ENCODE measurements at places on chromosomes 3 and 15. TPM values are rescaled to one million over a fixed set of nuclear protein-coding genes. Genes with fewer than 3 reads are reported as not detected.

- DNase-seq: no peak
Measured at GRCh38 chr3:14869917-14870782, 51.4 kb downstream of the FGD5 start.

- DNase-seq: no peak
Measured at GRCh38 chr3:123776071-123776782, 107.9 kb downstream of the MYLK start.

DNA sequence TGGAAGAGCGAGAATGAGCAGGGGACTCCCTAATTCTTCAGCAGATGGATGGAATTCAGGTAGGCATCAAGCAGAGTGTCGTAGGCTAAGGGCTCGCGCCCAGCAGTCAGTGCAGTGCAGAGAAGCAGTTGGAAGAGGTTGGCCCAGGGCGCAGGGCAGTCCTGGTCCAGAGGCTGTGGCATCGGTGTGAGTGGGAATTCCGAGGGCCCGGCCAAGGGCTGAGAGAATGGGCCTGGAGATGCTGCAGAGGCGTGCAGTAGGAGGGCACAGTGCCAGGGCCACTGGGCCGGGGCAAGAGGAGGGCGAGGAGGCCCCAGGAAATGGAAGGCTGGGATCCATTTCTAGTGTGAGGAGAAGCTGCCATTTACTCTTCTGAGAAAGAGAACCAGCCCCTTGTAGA is 74.4 kb downstream of the AAGAB start:
- peak; percentile 45 for DNase-seq

GRCh38 chr3:188506446-188506845 is 352.5 kb downstream of the LPP start:
- no peak for DNase-seq

MINDY4B gene
- not detected for total RNA-seq

SRGAP3 gene
- 3.8 TPM for total RNA-seq
